ENCODE measurements at places on chromosomes 12 and 14.

DNA sequence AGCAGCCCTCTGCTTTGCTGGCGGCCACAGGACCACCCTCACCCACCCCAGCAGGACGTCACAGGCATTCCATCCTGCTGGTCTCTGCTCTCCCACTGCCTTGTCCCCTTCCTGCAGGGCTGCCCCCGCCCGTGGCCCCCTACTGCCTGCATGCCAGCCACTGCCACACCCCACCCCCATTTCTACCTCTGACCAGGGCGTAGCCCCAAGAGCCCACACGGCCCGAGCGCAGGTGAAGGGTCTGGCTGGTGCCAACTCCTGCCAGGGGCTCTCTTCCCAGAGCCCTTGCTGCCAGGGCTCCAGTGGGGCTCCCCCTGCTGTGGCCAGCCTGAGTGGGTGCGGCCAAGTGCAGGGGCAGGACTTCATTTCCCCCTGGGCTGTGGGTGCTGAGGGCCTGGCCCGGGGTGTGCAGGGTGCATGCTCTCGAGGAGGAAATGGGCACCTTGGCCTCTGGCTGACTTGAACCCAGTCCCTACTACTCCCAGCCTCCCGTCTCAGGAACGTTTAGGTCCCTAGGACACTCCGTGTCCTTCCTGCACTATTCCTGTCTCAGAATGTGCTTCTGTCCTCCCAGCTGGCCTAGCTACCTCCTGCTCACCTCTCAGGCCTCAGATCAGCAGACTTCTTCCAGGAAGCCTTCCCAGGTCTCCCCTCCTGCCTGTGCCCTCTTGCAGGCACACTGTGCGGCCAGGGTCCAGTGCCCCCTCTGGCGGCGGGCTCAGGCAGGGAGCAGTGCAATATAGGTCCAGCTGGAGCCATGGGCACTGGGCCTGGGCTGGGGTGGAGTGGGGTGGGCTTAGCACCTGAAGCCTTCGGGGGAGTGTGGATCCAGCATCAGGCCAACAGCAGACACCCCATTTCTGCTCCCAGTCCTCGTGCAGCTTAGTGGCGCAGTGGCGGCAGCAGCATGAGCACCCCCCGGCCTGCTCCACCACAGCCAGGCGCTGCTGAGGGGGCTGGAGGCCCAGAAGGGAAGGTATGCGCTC is 1.4 kb downstream of the LBHD2 start:
- DNase-seq = no peak

DNA sequence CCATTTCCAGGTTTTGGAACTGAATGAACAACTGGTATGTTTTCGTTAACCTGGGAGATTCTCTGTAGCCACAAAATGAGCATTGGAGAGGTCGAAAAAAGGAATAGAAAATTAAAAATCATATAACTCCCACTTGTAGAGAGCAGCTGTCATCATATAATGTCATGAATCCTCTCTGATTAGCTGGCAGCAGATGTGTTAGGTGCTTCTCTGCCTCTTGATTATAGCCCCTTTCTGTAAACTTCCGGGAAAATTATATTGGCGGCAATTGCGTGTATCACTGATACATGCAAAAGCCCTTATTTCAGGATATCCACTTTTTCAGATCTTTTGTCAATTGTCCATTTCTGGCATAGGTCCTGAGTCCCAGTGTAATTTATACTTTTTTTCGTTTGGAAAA is 31.7 kb downstream of the FGD4 start:
- no peak for DNase-seq

GRCh38 chr12:68474467-68475204 is 136.1 kb upstream of the RAP1B start:
- no peak for DNase-seq

DNA sequence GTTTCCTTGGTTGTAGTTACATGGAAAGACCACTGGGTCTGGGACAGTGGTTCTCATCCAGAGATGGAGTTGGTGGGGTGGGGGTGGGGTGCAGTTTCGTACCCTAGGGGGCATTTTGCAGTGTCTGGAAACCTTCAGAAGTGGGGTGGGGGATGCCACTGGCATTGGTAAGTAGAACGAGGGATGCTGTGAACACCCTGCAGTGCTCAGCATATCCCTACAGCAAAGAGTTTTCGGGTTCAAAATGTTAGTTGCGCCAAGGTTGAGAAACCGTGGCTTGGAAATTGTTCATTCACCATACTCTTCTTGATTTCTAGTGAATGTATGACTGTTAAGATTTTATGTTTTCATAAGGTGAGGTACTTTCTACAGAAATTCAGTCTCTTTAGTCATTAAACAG is 28.7 kb downstream of the TRAF3 start:
- no peak for DNase-seq

DNA sequence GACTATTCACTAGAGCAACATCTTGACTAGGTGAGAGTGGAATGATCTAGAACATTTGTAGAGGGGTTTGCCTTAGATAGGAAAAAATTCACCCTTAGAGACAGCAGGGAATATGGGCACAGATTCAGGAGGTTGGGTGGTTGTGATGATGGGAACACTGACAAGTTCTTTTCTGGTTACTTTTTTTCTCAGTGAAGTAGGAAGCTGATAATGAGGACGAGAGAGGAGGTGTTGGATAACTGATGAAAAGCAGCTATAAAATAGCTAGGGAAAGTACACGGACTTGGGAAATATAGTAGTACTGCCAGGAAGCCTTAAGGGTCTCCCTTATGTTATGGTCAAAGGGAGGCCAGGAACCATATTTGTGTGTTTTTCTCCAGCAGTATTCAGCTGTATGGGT is 250.5 kb downstream of the SSPN start:
- no peak for DNase-seq

DNA sequence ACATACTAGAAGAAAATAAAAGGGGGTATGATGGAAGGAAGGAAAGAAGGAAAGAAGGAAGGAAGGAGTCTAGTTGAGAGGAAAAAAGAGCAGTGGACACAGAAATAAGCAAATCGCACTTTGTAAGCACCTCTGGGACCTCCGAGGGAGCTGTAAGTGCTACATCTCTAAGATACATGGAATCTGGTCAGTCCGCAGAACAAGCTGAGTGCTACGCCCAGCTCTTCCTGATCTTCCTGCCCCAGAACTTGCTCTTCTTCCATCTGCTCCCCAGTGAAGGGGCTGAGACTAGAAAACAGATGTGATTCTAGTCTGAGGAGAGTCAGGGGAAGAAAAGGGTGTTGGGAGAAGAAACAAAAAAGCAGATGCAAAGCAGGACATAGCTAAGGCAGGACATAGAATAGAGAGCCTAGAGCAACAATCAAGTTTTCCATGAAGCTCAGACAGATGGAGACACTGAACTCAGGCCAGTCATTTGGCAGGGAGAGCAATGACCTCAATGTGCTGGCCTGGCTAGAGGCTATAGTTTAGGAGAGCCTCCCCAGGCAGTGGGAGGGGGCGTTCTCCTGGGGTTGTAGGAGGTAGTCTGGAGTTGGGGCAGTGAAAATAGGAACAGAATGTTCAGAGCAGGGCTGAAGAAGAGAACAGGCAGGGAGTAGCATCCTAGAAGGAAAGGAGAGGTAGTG is 1.7 kb upstream of the MFAP5 start:
- DNase-seq = no peak

All from nucleus accumbens (tissue), 56 donors.